ENCODE measurements at places on chromosomes 6 and 20.
A peak's percentile ranks its signal among the peaks of the same experiment; 100 is the strongest.

DNA sequence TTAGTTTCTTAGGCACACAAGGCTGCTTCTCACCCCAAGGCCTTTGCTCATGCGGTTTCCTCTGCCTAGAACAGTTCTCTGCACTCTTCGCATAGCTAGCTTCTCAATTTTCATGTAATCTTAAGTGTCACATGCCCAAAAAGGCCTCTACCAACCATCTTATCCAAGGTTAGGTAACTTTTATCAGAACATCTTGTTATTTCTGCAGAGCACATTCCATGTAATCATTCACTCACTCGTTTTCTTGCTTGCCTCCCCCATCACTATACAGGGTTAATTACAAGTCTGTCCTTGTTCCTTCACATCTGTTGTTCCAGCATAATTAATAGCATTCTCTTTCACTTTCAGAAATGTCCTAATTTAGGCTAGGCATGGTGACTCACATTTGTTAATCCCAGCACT, 53.8 kb downstream of the NCOA6 start:
- DNase-seq = peak; percentile 14

DNA sequence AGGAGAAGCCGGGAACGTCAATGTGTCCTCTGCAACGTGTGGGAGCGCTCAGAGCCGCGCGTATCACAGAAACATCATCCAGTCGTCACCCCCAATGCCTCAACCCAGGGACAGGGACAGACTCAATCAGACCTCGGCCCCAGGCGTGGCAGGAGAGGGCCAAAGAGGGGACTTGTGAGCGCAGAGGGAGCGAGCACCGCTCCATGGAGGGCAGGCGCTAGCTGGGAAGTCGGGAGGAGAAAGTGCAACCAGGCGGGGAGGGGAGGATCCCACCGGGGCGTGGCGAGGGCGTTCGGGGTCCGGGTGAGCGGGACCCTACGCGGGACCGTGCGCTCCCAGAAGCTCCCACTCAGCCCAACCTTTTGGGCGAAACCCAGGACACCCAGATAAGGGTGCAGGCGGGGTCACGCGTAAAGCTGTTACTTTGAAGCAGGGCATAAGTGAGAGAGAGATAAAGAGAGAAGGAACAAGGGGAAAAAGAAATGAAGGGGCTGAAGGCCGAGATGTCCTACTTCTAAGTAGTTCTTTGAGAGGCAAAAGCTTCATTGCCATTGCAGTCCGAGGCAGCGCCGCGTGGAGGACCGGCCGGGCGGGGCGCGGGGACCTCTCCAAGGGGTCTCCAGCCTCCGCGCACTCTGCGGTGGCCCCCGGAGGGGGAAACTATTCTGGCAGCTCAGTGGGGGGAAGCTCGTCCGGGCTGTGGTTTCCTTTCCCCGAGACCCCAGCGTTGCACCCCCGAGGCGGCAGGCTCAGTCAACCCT, 862 bp upstream of the SOBP start:
- peak; percentile 34 for DNase-seq

GRCh38 chr6:144344646-144345045, 59.5 kb downstream of the UTRN start:
- DNase-seq = no peak

GRCh38 chr6:115817161-115817560, 243.5 kb downstream of the FRK start:
- no peak for DNase-seq

DNA sequence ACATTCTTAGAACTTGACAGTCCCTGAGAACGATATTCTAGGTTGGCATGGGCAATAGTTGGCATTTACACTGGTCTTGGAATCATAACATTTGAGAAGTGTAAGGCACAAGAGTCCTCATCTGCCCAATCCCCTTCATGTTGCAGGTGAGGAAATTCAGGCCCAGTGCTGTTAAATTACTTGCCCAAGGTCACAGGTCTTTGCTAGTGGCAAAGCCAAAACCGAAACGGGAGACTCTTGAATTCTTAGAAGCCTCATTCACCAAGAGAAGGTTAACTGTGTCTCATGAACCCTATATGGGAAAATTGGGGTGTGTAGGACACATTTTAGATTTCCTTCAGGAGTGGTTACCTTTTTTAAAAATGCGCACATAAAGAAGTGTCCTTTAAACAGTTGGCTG, 7.2 kb downstream of the E2F3 start:
- DNase-seq = no peak

- DNase-seq = peak; percentile 69
Observed at GRCh38 chr6:133809406-133809805, 79.5 kb upstream of the TCF21 start.

DNA sequence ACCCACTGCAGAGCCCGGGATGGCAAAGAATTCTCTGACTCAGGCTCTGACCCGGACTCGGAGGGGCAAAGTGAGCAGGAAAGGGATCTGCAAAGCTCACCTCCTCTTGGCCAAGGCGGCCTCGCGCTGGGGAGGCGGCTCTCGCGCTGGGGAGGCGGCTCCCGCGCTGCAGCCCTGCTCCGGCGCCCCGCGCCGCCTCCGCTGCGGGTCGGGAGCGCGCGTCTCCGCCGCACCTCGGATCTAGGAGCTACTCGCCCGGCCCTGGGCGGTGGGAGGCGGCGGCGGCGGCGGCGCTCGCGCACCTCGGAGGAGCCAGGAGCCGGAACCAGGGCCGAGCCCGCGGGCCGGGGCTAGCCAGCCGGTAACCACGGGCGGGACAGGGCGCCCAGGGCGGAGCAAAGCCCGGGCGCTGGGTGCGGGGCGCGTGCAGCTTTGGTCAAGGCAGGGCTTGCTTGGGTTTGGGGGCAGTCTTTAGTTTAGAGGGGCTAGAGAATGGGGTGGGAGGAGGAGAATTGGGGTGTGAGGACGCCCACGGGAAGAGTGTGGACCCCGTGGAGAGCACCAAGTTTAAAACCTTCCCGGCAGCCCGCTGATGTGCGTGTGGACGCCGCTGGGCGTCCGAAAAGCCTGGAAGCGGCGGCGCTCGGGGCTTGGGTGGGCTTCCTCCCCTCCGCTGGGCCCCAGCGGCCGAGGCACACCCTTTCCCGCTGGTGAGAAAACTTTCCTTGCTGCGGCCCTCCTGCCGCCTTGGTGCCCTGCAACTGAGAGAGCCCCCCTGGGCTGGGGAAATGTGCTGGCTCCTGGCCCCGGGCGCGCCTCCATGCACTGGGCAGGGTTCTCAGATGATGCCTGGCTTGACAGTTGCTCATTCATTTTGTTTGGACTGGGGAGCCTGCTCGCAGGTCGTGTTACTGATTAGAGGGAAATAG, at the start of gene MRAP2:
Gene MRAP2, plus strand, starts transcription at position 250 of the 929 bp plus-strand sequence. CDS start 21,547 bp downstream, outside the sequence.
- DNase-seq = no peak

Measured in HCEC 1CT (cell line).